SK-N-DZ (cell line): ENCODE measurements at places on chromosomes 13 and 19.
A peak's percentile ranks its signal among the peaks of the same experiment; 100 is the strongest.

GRCh38 chr13:45278096-45278645 lies 62.8 kb downstream of the TPT1 start:
- no peak for DNase-seq

DNA sequence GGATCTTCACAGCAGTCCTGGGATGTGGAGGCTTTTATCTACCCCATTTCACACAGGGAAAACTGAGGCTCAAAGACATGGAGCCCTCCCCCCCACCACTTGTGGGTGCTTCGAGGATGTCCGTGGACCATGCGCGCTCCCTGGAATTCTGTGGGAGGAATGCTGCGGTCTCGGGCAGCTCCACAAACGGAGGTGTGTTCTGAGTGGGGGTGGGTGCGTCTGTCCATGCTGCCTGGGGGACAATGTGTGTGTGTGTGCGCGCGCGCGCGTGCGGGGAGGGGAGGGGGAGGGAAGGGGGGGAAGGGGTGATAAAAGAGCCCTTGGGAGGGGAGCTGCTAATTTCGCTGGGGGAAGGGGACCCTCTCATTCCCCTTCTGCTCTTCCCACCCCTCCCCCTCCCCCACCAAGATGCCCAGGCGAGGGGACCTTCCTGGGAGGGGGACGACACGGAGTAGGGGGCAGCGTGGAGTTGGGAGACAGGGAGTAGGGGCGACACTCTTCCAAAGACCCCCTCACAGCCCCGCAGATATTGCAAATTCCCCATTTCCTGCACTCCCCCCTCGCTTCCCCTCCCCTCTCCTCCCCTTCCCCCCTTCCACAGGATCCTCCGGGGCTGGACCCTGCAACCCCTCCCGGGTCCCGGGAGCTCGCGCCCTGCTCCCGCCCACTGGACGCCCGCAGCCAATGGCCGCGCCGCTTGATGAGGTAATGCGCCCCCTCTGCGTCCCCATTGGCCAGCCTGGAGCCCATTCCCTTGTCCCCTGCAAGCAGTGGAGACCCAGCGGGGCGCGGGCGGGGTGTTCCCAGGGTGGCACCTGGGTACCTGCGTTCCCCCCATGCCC lies 18.9 kb upstream of the ZNRF4 start:
- DNase-seq: peak; percentile 76

GRCh38 chr19:39351537-39352064 lies 9.4 kb downstream of the SAMD4B start:
- no peak for DNase-seq

DNA sequence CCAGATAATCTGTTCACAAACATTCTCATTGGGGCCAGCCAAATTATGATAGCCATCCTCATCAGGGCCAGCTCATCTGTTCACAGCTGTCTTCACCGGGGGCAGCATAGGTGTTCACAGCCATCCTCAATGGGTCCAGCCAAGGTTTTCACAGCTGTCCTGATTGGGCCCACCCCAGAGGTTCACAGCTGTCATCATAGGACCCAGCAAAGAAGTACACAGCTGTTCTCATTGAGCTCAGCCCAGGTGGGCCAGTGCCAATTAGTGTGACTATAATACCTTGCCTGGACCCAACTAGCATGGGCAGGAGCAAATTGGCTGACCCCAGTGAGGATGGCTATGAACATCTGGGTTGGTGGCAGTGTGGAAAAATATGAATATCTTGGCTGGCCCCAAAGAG lies 1166.0 kb downstream of the UQCRFS1 start:
- DNase-seq: no peak

- DNase-seq: no peak
Observed at GRCh38 chr19:12974301-12975220, 5.2 kb downstream of the DAND5 start.

- DNase-seq: peak; percentile 86
Observed at GRCh38 chr19:42052241-42052863, 17.7 kb downstream of the GRIK5 start.

GRCh38 chr13:28743499-28744083 lies 24.8 kb upstream of the SLC46A3 start:
- DNase-seq: no peak

DNA sequence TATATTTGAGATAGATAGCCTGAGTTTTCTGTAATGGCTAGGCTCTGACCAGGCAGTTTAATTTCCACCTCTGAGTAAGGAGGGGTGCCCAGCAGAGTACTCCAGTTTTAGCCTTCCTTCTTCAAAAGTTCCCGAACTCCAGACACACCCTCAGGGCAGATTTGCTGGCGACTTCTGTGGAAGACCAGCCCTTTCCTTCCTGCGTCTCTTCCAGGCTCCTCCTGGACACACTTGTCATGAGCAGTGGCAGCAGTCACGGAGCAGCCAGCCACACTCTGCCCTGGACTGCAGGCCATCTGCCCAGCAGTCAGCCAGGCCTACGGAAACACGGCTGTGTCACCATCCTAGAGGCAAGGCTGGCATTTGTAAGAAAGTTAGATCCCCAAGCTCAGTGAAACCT lies 6.6 kb upstream of the FLT1 start:
- no peak for DNase-seq

DNA sequence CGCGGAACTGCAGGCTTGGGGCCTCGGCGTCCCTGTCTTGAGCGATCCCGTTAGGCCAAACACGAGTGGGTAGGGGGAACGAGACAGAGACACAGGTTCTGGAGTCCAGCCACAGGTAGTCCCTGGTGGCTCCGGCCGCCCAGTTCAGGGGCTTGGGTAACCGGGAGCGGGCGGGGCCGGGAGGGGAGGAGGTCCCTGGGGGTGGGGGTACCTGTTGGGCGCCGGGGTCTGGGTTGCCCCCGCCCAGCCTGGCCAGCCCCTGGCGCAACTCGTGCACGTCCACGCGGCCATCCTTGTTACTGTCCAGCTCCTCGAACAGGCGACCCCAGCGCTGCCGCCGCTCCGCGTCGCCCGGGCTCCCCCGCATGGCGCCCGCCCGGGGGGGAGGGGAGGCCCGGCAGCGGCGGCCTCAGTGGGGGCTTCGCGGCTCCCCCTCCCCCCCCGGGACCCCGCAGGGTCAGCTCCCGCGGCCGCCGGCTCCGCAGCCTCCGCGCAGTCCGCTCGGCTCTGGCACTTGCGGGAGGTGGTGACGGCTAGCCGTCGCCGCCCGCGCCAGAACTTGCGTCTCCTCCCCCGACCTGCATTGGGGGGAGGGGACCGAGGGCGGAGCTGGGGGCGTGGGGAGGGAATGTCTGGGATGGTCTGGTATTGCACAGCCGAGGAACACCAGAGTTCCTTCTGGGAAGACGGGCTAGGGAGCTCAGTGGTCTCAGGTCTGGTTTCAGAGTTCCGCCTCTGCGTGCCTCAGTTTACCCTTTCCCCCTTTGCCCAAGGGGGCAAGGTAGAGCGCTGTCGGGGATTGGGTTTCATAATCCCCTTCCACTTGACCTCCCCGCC lies at the start of gene SLC25A23:
TSS of gene SLC25A23 (minus strand) at position 531 of the 837 bp plus-strand sequence. CDS start at position 367, 164 bp downstream.
- DNase-seq: peak; percentile 82

- DNase-seq: no peak
Observed at GRCh38 chr19:13097463-13098258, 5.0 kb downstream of the LYL1 start.

GRCh38 chr13:57665481-57665880 lies 33.9 kb downstream of the PCDH17 start:
- DNase-seq: no peak

DNA sequence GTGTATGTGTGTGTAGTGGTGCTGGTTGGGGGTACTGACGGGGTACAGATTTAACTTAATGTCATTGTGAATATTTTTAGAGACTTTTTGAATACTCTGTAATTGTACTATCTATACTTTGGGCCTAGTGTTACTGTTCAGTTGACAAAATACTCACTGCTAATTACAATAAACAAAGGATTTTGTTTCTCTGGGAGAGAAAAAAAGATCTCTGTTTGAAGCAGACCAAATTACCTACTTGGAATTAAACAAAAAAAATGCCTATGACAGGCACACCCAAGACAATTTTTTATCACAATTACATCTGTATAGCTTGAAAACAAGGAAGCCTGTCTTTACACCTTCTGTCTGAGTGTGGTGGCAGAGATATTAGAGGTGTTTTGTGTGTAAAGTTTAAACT lies 45.1 kb downstream of the OLFM4 start:
- DNase-seq: no peak

DNA sequence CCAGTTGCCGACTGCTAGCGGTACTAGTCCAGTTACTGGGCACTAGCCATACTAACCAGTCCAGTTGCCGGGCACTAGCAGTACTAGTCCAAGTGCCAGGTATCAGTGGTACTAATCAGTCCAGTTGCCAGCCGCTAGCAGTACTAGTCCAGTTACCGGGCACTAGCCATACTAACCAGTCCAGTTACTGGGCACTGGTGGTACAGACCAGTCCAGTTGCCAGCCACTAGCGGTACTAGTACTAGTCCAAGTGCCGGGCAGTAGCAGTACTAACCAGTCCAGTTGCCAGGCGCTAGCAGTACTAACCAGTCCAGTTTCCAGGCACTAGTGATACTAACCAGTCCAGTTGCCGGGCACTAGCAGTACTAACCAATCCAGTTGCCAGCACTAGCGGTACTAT lies 124.1 kb upstream of the MCF2L start:
- DNase-seq: no peak

DNA sequence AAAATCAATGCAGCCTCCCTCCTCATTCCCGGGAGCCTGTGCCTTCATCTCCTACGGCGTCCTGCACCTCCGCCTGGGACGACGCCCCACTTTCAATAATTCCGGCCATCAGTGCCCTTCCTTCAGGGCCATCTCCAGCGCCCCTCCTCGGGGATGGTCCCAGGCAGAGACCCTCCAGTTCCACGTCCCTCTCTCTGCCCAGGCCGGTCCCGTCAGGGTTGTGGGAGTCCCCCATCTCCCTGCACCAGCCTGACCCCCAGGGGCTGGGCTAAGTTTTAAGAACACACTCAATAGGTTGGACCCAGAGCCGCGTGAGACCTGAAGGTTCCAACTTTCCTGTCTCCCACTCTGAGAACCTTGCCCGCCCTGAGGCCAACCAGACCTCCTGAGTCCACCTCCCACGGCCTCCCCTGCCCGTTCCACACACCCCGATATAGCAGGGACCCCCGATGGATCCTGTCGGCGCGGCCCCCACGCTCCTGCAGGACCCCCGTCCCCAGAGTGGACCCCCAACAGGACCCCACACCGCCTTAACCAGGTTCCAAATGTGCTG lies 646 bp downstream of the TMEM161A start:
- DNase-seq: no peak

DNA sequence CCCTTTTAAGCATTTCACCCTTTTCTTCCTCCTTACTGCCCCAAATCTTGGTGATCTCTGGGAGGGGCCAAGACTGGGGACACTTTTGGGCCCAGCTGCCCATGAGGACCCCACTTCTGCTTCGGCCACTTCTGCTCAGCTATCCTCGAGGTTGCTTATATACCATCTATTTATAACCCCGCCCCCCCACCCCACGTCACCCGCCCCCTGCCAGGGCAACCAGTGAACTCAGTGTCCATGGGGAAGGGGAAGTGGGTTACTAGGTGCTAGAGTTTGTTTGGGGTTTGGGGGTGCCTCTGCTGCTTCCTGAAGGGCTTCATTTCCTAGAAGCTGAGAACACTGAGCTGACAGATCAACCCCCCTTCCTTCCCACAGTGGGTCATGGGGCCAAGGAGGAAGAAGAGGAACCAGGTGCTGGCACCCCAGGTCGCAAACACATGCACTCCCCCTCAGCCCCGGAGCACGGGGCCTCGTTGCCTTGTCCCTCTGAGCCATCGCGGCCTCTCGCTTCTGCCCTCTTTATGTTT lies 6.1 kb upstream of the ADGRE5 start:
- DNase-seq: no peak

DNA sequence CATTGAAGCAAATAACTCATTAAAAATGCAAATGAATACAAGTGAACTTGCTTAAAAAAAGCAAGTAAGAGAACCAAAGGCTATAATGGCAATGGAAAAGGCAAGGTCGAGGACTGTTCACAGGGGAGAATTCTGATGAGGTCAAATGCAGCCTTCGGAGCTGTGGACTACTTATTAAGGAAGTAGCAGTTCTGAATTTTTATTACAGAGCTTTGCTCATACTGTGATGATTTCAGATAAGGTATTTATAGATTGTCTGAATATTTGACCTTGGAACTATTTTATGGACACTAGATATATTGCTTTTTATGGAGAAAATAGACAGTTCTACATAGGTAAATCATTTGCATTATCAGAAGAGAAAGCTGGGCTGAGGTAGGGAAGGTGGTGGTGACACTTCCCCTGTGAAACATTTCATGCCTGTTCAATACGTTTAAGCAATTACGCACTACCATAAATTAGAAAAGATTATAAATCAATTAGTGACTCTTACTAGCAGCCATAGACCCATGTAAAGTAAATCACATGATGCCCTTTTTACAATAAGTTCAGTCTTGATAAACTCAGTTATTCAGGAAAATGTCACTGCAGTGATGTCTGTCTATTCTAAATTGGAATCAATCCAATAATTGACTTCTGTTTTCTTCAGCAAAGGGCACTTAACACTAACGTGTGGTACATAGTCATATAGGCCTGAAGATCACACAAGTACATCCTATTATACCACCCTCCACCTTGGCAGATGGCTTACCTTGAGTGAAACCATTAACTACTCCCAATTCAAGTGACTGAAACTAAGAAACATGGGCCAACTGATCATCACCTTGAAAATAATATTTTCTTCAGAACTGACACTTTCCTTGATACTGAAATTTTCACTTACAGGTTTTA lies 260.0 kb downstream of the KLF12 start:
- DNase-seq: no peak

DNA sequence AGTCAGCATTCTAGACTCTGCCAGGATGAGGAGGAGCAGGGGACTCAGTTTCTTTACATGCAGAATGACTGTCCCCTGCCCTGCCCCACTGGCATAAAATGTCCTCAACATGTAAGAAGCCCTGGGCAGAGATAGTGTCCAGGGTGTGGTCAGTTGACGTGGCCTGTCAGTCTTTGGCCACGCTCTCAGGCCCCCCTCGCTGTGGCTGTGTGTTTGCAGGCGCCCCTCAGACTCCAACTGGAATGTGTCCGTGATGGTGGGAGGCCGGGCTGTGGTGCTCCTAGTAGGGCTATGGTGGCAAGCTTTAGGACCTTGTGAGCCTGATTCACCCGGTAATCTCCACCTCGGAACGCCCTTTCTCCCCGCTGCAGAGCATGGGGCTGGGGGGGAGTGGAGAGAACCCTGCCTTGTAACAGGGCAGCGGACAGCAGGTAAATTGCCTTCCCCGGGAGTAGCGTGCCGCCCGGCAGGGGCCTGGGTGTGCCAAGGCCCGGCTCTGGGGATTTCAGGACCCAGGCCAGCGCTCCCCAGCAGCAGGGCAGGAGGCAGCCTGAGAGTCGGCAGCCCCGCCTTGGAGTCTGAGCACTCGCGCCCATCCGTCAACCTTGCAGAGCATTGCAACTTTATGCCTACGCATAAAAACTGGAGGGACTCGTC lies 62.3 kb downstream of the CHST8 start:
- DNase-seq: no peak

GRCh38 chr13:43307221-43307920 lies 284.0 kb downstream of the DNAJC15 start:
- DNase-seq: no peak
